Spleen (tissue), 13 donors: ENCODE measurements at places on chromosomes 7 and 10.
A peak's percentile ranks its signal among the peaks of the same experiment; 100 is the strongest.

GRCh38 chr7:42730586-42730985 lies 181.3 kb downstream of the C7orf25 start:
- DNase-seq, result no peak

GRCh38 chr7:112799448-112800120 lies 9.4 kb upstream of the TMEM168 start:
- DNase-seq, result no peak

DNA sequence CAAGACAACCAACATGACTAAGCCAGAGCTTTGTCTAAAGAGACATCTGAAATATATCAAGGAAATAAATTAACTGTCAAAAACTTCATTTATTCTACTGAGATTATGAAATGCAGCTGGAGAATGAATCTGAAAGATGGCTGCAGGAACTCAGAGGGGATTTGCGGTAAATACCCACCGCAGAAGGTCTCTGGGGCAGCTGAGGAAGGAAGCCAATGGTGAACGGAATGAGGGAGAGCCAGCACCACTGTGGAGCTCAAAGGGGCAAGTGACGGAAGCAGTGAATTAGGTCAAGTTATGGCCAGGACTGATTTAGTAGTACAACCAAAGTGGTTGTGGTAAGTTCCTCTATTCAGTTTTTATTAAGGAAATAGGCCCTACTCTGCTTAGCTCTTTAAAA lies 215.3 kb upstream of the GLI3 start:
- no peak for DNase-seq

DNA sequence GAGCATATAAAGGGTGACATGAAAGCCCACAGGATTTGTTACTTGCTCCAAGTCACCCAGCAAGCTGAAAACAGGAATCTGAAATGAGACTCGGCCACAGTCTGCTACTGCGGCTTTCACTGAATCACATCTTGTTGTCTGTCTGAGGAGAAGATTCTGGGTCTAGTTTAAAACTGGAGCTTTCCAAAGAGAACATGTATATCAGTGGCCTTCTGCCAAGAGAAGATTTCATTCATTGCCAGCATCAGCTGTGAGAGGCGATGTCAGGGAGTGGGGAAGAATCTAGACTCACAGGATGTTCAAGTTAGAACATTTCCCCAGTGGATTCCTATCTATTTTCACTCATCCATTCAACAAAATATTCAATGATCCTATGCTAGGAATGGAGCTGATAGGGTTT lies 122.8 kb downstream of the GALNT17 start:
- DNase-seq, result no peak

- no peak for DNase-seq
Measured at GRCh38 chr7:36733411-36733810, 9.1 kb upstream of the AOAH start.

DNA sequence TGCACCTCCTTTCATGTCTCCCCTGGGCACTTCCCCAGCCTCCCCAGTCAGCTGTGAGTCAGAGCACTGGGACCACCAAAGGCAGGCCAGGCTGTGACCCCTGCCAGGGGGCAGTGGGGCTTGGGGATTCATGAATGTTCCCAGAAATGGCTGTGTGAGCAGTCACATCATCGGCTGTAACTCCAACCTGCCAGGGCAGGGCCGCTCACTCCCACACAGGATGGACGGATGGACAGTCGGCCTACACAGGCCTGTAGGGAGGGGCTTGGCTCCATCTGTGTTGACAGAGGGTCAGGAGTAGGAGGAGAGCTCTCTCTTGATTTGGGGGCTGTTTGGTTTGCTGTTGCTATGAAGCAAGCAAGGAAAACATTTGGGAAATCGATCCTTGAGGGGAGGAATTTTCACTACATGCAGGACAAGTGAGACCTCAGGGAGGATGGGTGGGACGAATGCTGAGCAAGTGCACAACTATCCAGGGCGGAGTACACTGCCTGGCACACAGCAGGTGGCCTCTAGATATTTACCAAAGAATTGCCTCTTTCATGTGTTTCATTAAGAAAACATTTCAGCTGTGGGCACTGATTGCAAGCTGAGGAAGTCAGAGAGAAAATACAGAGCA lies 2.9 kb upstream of the IGFBP1 start:
- no peak for DNase-seq

DNA sequence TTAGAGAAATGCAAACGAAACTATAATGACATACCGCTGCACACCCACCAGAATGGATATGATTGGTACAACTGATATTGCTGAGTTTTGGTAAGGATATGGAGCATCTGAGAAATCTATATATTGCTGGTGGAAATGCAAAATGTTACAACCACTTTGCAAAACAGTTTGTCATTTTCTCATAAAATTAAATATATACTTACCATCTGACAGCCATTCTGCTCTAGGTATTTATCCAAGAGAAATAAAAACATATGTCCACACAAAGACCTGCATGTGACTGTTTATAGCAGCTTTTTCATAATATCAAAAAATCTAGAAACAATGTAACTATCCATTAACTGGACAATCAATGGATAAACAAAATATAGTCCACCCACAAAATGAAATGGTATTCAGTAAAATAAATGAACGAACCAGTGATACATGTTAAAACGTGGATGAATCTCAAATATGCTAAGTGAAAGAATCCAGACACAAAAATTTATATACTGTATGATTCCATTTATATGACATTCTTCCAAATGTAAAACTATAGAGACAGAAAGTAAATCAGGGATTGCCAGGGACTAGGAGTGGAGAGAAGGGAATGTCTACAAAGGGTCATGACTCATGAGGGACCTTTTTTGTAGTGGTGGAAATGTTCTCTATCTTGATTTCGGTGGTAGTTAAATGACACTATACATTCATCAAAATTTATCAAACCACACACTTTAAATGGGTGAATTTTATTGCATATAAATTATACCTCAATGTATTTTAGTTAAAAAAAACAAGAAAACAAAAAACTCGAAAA lies 312.0 kb upstream of the GLI3 start:
- DNase-seq, result no peak

- no peak for DNase-seq
Measured at GRCh38 chr10:62056219-62056618, 154.7 kb downstream of the ARID5B start.

- no peak for DNase-seq
Measured at GRCh38 chr10:5497289-5497688, 2.1 kb downstream of the CALML5 start.

DNA sequence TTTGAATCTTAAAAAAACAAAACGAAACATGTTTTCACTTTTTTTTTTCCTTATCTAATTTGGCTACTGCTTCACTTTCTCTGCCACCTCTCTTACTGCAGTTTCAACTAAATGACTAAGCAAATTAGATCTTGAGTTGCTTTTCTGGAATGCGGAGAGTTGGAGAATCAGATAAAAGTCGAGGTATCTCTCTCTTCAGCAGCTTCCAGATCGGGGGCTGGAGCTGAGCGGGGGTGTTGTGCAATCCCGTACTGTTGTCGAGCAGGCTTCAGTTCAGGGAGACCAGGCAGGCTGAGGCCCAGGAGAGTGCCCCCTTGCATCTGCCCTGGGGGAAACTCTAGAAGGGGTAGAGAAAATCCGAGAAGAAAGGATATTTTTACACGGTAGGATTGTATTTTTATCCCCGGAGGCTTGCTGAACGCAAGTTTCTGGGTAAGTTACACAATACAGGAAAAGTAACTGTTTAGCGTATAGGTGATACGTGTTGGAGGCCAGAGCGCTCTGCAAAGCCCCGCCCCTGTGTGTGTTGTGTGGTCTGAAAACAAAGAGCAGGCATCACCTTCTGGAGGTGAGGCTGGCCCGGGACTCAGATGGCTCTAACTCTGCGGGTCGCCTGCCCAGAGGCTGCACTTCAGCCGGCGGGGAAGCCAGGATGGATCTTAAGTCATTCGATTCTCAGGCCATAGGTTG lies 116.6 kb downstream of the KLF6 start:
- peak; percentile 90 for DNase-seq

- DNase-seq, result no peak
Measured at GRCh38 chr10:132408367-132408781, 11.4 kb downstream of the PWWP2B start.

- DNase-seq, result no peak
Measured at GRCh38 chr10:49365275-49365674, 30.6 kb downstream of the DRGX start.

GRCh38 chr7:123548406-123548805 lies 9.2 kb downstream of the NDUFA5 start:
- DNase-seq, result no peak

DNA sequence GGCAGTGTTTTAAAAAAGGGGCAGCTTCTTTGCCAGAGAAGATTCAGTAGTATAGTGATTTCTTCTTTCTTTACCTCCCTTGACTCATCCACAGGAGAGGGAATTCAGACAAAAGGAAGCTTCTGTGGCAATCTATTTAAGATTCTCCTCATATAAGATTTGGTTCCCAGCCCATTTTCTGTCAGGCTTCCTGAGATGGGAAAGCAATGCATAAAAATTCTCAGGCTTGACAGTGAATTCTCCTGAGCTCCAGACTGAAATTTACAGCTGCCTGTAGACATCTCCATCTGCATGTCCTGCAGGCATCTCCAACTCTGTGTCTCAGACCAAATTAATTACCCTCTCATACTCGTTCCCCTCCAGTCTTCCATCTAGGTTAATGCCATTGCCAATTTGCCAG lies 72.8 kb downstream of the TSPAN12 start:
- no peak for DNase-seq

GRCh38 chr10:101902032-101902819 lies 58.6 kb upstream of the KCNIP2 start:
- no peak for DNase-seq

GRCh38 chr10:127347202-127347959 lies 151.0 kb upstream of the INSYN2A start:
- no peak for DNase-seq

- DNase-seq, result no peak
Measured at GRCh38 chr10:22454634-22455033, 109.3 kb downstream of the SPAG6 start.

GRCh38 chr10:79188154-79188965 lies 119.6 kb downstream of the ZMIZ1 start:
- DNase-seq, result peak; percentile 76

DNA sequence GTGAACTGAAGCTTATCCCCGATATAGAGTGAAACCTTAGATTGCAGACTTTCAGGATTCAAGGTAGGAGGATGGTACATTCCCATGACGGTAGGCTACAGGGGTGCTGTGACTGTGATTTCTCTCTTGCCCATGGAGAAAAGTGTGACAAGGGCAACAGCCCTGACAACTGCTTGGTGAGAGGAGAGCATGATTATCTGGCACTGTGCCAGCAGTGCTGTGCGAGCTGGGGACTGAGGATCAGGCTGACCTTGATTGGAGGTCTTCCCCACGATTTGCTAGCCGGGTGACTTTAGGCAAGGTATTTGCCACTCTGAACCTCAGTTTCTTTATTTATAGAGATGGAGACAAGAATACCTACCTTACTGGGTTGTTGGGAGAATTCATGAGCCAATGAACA lies 229.5 kb downstream of the PTEN start:
- DNase-seq, result no peak

- no peak for DNase-seq
Measured at GRCh38 chr7:124649397-124650014, 116.1 kb downstream of the GPR37 start.

GRCh38 chr10:70122742-70123141 lies 9.9 kb downstream of the AIFM2 start:
- DNase-seq, result peak; percentile 0

DNA sequence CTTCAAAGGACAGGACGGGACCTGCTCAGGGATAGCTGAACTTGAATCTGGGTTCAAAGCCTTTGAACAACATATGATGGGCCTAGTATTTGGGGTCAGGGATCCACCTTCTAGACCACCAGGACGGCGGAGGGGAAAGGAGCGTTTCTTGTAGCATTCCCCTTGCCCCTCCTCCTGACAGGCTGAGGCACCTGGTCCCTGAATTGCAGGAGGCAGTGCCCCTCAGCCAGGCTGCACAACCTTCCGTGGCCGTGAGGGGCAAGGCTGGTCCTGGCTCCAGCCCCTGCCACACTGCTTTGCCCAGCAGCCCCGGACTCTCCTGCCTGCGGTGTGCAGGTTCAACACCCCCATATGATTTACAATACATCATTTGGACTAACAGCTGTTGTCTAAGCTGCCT lies 58.1 kb downstream of the INSIG1 start:
- peak; percentile 34 for DNase-seq

DNA sequence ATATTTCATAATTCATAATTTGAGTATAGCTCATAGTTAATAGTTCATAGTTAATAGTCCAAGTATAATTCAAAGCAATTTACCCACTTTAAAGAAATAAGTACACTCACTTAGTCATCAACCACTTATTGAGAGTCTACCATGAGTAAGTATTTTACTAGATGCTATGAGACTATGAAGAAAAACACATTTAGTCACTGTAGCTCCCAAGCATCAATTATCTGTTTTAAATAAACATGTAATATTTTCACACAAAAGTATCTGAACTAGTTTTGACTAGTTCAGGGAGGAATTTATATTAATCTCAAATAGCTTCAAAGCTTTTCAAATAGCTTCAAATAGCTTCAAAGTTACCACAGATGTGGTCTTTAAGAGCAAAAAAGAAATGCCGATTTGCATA lies 119.2 kb downstream of the ANK3 start:
- no peak for DNase-seq

DNA sequence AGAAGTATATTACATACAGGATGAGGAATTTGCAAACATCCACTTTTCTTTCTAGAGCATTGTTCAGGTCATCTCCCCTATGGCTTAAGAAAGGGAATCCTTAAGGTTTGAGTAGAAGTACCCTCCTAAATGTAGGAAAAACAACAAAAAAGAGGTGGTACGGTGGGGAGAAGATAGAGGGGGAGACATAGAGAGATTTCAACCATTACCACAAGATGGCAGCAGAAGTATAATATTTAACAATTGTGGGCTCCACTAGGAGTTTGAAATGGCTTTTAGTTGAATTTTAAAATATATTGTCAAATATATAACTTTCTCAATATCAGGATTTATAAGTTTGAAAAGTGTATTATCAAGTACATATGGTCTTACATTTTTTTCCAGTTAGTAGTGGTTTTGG lies 72.7 kb upstream of the PRKG1 start:
- no peak for DNase-seq

- no peak for DNase-seq
Measured at GRCh38 chr7:13848681-13849131, 140.8 kb downstream of the ETV1 start.

- DNase-seq, result no peak
Measured at GRCh38 chr7:24959735-24960485, 20.1 kb downstream of the OSBPL3 start.

- no peak for DNase-seq
Measured at GRCh38 chr7:23462846-23463245, 7.4 kb downstream of the IGF2BP3 start.

DNA sequence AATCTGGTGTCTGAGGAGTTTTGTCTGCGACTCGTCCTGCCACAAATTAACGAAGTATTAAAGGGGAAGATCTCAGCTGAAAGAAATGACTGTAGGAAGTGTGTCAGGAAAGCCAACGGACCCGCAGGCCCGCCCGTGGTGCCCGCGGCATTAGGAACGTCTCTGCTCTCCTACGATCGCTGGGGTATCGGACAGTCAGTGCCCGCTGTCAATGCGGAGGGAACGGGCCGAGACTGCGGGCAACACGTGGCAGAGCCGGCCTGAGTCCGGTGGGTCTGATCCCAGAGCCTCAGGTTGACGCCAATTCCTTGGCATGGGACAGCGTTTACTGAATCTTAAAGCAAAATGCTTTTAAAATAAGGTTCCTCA lies 128.7 kb downstream of the KBTBD2 start:
- no peak for DNase-seq

- DNase-seq, result no peak
Measured at GRCh38 chr7:30406664-30407425, 71.7 kb downstream of the NOD1 start.

GRCh38 chr10:11164803-11165590 lies 147.3 kb downstream of the CELF2 start:
- DNase-seq, result peak; percentile 94
